Glomerular endothelial cell (primary cell): ENCODE measurements at places on chromosomes 6 and 20. TPM values are rescaled to one million over a fixed set of nuclear protein-coding genes. Genes with fewer than 3 reads are reported as not detected.

RIPK1 gene
- total RNA-seq = 24.0 and 32.7 TPM in 2 replicates

BPIFB1 gene
- not detected in 2 replicates for total RNA-seq

SLC25A27 gene
- 2.2 and 2.6 TPM in 2 replicates for total RNA-seq

- no peak for DNase-seq
These were observed 92.6 kb downstream of the GRIK2 start for GRCh38 chr6:101486124-101486523.

LHFPL5 gene
- not detected in 2 replicates for total RNA-seq

RIPPLY2 gene
- not detected in 2 replicates for total RNA-seq

EDN1 gene
- total RNA-seq = 151 and 376 TPM in 2 replicates

CTCFL gene
- total RNA-seq = not detected in 2 replicates

GRCh38 chr6:62519574-62519973 lies 233.5 kb upstream of the KHDRBS2 start:
- DNase-seq = no peak

- no peak for DNase-seq
These were observed 763 bp downstream of the ZKSCAN8 start for GRCh38 chr6:28142446-28142845.

CST5 gene
- not detected in 2 replicates for total RNA-seq
